ENCODE measurements at places on chromosomes 16 and 17.

DNA sequence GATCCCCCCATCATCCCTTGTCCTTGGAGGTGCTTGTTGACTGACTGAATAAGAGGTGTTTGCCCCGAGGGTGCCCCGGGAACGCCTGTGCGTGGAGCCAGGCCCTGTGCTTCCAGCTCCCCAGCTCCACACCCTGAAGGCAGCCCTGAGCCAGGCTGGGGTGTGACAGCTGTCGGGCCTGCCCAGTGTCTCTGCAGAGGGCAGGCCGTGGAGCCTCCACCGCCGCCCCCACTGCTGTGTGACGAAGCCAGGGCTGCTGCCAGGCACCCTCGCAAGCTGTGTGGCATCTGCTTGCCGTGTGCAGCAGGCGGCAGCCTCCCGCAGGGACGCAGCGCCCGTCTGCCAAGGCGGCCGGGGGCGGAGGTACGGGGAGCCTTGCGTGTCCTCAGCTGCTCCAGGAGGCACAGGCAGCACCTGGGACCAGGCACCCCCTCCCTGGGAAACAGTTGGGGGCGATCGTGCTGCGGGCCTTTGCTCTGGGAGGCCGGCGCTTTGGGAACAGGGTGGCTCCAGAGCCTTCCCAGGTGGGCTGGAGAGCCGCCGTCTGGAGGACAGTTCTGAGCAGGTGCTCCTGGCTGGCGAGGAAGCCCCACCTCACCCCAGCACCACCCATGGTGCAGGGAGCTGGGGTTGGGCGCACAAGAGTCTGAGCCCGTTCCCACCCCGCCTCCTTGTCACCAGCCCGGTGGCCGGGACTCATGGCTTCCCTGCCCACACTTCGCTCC, 26.6 kb downstream of the GSE1 start:
- DNase-seq, result no peak

DNA sequence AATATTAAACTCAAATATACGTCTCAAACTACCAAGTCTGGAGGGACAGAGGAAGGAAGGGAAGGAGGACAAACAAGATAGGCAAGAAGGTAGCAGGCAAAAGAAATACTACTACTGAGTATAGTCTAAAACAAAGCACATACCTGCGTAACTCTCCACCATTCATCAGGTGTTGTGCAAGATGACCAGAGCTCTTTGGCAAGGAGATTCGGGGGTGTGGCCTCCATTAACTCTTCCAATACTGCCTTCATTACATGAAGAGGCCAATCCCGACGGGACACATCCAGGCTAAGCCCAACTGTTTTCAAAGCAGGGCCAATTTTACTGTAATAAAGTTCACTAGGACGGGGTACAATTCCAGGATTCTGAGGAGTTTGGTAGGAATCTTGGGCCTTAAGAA, 38.2 kb upstream of the ARL6IP1 start:
- DNase-seq, result no peak

DNA sequence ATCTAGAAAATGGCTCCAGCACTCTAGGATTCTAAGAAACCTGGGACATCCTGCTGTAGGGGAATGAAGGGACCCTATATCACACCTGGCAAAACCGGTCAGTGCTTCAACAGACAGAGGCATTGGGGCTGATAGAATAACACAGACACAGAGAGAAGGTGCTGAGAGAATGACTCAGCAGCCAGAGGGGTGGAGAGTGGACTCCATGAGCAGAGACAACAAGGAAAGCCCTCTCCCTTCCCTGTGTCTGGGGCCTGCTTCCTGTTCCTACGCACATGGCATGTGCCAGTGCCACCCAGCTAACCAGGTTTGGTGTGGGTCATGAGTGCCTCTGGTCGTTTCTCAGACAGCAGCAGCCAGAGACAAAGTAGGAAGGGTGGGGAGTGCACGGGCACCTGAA, 140.3 kb downstream of the CCT6B start:
- no peak for DNase-seq

GRCh38 chr16:67403976-67404555, 10.8 kb upstream of the TPPP3 start:
- DNase-seq, result no peak

DNA sequence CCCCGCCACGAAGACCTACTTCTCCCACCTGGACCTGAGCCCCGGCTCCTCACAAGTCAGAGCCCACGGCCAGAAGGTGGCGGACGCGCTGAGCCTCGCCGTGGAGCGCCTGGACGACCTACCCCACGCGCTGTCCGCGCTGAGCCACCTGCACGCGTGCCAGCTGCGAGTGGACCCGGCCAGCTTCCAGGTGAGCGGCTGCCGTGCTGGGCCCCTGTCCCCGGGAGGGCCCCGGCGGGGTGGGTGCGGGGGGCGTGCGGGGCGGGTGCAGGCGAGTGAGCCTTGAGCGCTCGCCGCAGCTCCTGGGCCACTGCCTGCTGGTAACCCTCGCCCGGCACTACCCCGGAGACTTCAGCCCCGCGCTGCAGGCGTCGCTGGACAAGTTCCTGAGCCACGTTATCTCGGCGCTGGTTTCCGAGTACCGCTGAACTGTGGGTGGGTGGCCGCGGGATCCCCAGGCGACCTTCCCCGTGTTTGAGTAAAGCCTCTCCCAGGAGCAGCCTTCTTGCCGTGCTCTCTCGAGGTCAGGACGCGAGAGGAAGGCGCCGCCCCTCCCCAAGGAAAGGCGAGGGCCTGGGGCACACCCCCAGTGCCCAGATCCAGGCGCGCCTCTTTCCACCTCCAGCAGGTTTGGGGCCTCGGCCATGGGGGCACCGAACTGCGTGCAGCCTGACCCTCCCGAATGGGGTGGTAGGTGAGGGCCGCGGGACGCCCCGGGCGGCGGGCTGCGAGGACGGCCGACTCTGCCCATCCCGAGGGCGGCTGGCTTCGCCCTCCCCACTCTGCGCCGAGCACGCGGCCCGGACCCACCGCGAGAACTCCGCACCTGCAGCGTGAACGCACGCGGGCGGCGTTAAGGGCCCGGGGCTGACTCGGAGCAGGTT, 664 bp downstream of the HBQ1 start:
- DNase-seq, result peak; percentile 94

Data from activated effector memory CD4-positive, alpha-beta T cell treated with anti-CD3 and anti-CD28 coated beads, Interleukin-2, amount 50 U/mL, for 16 hours (primary cell).